Stimulated activated CD8-positive, alpha-beta memory T cell treated with anti-CD3 and anti-CD28 coated beads, Interleukin-4, amount 100 ng/mL, for 1 hour (primary cell): ENCODE measurements at places on chromosomes 13 and 19.

DNA sequence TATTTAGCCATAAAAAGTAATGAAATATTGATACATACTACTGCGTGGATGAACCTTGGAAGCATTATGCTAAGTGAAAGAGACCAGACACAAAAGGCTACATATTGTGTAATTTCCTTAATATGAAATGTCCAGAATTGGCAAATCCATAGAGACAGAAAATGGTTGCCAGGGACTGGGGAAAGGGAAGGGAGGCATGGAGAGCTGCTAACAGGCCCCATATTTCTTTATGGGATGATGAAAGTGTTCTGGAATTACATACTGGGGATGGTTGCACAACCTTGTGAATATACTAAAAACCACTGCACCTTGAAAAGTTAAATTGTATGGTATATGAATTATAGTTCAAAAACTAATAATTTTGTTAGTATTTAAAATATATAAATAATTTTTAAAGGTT lies 3.6 kb downstream of the IFT88 start:
- no peak for DNase-seq

DNA sequence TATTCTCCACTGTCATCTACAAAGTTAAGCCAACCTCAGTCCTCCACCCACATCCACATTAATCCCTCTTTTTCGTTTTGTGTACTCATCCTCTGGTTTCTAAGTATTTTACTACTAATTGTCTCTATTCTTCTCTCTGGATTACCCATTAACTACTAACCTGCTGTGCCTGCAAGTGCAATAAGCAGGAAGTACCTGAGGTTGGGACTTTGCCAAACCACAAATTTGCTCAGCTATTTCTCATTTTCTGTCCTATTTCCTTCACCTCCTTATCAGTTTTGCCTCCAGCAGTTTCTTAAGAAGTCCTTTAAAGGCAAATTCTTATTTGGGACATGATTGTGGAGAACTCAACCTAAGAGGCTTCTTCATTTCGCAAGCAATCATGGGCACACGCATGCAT lies 1708.9 kb downstream of the SLITRK5 start:
- DNase-seq = no peak

GRCh38 chr19:56690670-56691069 lies 19.1 kb upstream of the ZNF835 start:
- DNase-seq = no peak

- DNase-seq = no peak
Observed at GRCh38 chr13:80132741-80133601, 208.0 kb downstream of the SPRY2 start.

- no peak for DNase-seq
Observed at GRCh38 chr19:45729800-45730290, 851 bp downstream of the FBXO46 start.

DNA sequence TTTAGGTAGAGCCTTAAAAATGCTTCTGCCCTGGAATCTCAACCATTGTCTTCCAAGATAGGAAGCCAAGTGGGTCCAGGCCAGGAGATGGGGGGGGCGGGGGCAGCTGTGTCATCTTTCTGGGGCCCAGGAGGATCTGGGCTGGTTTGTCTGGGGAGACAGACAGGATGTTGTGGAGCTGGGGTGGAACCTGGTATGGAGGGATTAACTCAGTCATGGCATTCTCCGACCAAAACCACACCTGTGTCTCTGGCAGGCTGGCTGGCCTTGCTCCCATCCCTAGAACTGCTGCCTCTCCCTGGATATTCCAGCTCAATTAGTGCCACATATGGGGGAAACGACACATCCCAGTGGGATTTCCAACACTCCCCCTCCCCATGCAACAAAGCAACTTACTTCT lies 2.7 kb upstream of the MAP2K7 start:
- no peak for DNase-seq

GRCh38 chr19:50718255-50719118 lies 1.1 kb downstream of the SHANK1 start:
- DNase-seq = no peak

GRCh38 chr19:45999653-46000121 lies 4.4 kb downstream of the CCDC61 start:
- DNase-seq = no peak

DNA sequence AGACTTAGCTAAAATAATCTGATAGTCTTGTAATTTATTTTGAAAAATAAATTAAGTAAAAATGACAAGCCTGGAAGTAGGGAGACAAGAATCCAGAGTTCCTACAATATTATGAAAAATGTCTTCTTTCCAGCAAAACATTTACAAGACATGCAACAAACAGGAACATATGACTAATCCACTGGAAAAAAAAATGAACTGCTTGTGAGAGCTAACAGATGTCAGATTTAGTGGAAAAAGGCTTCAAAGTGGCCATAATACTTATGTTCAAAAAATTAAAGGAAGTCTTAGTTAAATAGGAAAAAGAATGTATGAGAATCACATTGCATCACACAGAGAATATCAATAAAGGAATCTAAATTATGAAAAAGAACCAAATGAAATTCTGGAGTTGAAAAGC lies 2082.0 kb upstream of the PCDH20 start:
- DNase-seq = no peak
